ENCODE measurements at places on chromosomes 6 and 20. TPM values are rescaled to one million over a fixed set of nuclear protein-coding genes. Genes with fewer than 3 reads are reported as not detected.
A peak's percentile ranks its signal among the peaks of the same experiment; 100 is the strongest.

DNA sequence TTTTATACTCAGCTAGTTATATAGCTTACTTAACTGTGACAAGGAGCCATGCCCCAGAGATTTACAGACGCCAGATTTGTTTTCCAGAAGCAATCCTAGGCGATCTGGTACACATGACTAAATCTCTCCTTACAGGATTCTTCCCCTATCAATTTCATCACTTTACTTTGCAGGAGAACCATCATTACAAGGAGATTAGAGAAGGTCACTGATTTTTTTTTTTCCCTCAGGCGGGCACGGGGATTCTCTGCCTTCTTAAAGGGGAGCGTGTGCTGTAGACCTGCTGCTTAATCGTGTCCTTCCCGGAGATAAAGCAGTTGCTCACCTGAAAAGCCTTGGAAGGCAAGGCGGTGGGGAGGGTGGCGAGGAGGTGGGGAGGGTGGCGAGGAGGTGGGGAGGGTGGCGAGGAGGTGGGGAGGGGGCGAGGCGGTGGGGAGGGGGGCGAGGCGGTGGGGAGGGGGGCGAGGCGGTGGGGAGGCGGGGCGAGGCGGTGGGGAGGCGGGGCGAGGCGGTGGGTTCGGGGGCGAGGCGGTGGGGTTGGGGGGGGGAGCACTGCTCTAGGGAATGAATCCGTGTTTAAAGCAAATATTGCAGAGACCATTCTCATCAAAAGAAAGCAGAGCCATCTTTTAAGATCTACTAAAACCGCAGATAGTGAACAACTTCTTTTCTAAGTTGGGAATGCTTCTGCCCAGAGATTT is 14.3 kb upstream of the MRAP2 start:
- DNase-seq, result no peak

Gene BANF2
- not detected for total RNA-seq

Gene OLIG3
- not detected for total RNA-seq

Gene CNR1
- total RNA-seq, result not detected

DNA sequence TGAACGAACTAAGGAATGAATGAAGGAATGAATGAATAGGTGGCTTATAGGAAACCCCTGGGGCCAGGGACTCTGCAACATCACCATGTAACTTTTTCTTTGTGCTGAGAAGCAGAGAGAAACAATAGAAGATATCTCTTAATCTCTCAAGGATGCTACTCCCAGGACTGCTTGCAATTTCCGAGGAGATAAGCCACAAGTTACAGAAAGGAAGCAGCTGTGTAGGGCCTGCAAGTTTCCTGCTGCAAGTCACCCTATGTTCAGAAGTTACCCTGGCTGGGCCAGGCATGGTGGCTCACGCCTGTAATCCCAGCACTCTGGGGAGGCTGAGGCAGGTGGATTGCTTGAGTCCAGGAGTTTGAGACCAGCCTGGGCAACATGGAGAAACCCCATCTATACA is 7.3 kb upstream of the MAVS start:
- DNase-seq, result no peak

GRCh38 chr6:51077821-51078518 is 259.3 kb downstream of the TFAP2B start:
- DNase-seq, result peak; percentile 4

- DNase-seq, result no peak
Observed at GRCh38 chr20:51208162-51208561, 185.3 kb upstream of the KCNG1 start.

Gene TCEA2
- 30.8 TPM for total RNA-seq

DNA sequence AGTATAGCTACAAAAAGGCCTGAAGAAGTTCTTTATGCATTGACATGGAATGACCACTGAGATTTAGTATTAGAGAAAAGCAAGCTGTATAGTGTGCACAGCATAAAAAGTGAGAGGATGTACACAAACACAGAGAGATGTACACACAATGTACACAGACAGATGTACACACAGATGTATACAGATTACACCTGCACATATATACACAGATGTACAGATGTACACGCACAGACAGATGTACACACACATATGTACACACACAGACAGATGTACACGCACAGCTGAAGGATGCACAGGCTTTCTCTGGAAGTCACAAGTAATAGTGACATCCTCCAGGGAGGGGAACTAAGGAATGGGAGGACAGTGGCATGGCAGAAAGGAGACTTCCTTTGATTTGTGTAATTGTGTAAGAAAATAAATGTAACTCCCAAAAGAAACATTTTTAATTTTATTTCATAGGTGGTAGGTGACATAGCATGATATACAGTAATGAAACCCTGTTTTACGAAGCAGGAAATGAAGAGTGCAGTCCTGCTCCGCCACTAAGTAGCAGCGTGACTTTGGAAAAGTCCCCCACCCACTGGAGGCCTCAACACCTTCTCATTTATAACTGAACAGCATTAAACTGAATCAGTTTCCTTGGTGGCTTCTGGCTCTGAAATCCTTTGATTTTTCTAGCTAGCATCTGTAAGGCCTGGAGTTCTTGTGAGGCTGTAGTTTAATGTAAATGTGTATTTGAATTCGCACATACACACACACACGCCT is 14.1 kb downstream of the NFATC2 start:
- no peak for DNase-seq
